ENCODE measurements at places on chromosomes 3 and 15. TPM values are rescaled to one million over a fixed set of nuclear protein-coding genes. Genes with fewer than 3 reads are reported as not detected.

Gene CPOX
- 15.8 TPM for total RNA-seq

Gene ROBO1
- 27.1 TPM for total RNA-seq

Gene ARGFX
- total RNA-seq: not detected

Gene STAC
- 25.3 TPM for total RNA-seq

Gene AGTR1
- 7.8 TPM for total RNA-seq

Gene ETV5
- total RNA-seq: 56.3 TPM

Gene ALPK3
- 21.0 TPM for total RNA-seq

Gene ATP10A
- 31.1 TPM for total RNA-seq

Gene TMCO5A
- total RNA-seq: not detected

Gene MYO5C
- total RNA-seq: 80.0 TPM

GRCh38 chr3:71978150-71978721 lies 193.3 kb upstream of the PROK2 start:
- H3K27ac ChIP-seq: no peak overlapping the region
- H3K27me3 ChIP-seq: peaks cover 7% of the 10 kb centered on the region
- no peak overlapping the region for H3K4me3 ChIP-seq
- H3K36me3 ChIP-seq: no peaks in the 10 kb centered on the region
- no peaks in the 10 kb centered on the region for H3K4me1 ChIP-seq

DNA sequence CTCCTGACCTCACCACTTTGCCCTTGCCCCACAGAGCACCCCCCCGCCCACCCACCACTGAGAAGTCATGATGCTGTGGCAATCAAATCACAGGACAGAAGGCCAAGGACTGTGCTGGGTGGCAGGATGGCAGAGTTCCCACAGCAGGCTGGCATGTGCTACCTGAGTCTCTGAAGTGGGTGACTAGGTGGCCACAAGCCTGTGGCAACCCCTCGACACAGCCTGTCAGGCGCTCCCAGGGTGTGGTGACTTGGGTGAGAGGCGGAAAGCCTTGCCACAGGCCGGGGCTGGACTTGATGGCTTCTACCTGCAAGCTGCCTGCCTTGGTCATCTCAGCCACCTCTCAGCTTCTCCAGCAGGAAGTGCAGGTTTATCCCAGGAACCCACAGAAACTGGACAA lies 15.6 kb upstream of the DUSP7 start:
- peak; percentile 82 for DNase-seq
- no peak overlapping the region for H3K4me3 ChIP-seq
- peak overlapping the region; percentile 75 for H3K27ac ChIP-seq
- H3K4me1 ChIP-seq: peaks cover 31% of the 10 kb centered on the region

DNA sequence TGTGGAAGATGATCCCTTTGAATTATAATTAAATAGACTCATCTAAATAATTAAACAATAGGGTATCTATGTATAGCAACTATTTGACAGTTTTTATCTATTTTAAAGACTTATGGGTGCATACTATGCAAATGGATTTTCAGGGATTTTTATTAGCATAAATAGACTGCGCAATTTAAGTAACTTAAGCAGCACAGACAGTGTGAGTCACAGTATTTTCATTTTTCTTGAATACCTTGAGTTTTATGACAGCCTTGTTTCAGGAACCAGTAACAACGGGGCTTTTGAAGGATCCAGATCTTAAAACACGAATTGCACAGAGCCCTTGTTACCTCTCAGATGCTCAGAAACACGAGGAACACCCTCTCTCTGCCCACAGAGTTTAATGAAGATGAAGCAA lies 175.5 kb upstream of the CD96 start:
- H3K4me1 ChIP-seq: no peaks in the 10 kb centered on the region
- DNase-seq: no peak
- no peaks in the 10 kb centered on the region for H3K36me3 ChIP-seq
- H3K27me3 ChIP-seq: no peaks in the 10 kb centered on the region

- H3K4me1 ChIP-seq: no peaks in the 10 kb centered on the region
- H3K27ac ChIP-seq: no peak overlapping the region
- H3K4me3 ChIP-seq: no peak overlapping the region
Observed at GRCh38 chr3:190673148-190673547, 159.3 kb downstream of the IL1RAP start.

DNA sequence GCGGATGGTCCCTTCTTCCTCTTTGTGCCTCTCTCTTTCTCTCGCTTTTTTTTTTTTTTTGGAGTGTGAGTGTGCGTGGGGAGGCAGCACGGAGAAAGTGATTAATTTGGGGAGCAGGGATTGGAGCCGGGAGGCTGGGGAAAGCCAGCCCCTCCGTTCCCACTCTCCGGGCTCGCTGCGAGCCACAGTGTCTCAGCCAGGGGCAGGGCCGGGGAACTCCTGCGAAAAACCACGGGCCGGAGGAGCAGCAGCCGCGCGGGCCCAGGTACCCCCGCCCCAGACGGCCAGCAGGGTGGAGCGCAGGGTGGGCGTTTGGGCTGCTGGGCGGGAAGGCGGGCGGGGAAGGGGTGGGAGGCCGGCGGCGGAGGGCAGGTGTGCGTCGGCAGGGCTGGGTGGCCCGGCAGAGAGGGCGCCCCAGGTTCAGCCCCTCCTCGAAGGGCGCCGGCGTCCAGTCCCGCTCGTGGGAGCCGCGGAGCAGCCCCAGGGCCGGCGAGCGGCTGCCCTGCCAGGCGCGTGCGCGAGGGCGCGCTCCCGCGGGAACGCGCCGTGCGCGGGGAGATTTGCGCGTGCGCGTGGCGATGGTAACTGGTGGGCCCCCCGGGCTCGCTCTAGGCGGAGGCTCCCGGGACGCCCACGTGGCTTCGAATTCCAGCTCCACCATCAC lies 1.4 kb downstream of the CHL1 start:
- DNase-seq: peak; percentile 45
- H3K4me1 ChIP-seq: no peaks in the 10 kb centered on the region
- H3K27ac ChIP-seq: no peak overlapping the region
- H3K36me3 ChIP-seq: no peaks in the 10 kb centered on the region

DNA sequence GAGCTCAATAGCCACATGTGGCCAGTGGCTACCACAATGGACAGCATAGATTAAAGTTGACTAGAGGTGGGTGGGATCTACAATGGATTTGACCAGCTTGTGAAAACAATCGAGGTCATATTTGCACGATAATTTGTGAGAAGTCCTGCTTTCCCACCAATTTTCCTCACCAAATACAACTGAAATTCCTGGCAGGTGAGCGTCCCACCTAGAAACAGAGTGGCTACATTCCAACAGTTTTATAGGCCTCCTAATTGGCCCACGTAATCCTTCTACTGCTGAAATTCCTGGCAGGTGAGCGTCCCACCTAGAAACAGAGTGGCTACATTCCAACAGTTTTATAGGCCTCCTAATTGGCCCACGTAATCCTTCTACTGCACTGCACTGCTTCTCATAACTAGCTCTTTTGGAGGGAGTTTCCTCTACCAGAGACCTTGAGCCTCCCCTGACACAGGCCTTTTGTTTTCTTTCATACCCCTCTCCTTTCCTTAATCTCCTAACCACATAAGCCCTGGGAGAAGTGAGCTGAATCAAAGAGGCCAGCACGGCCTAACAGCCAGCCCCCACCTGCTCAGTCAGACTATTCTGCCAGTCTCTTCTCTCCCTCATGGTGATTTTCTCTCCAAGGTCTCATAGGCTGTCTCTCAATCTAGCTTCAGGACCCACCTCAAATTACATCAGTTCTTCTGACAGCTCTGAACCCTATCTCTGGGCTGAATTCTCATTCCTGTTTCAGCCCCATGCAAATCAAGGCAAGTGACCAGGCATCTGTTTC lies 80.2 kb downstream of the BFSP2 start:
- H3K27ac ChIP-seq: no peak overlapping the region
- no peak for DNase-seq
- H3K27me3 ChIP-seq: no peaks in the 10 kb centered on the region
- no peaks in the 10 kb centered on the region for H3K36me3 ChIP-seq

DNA sequence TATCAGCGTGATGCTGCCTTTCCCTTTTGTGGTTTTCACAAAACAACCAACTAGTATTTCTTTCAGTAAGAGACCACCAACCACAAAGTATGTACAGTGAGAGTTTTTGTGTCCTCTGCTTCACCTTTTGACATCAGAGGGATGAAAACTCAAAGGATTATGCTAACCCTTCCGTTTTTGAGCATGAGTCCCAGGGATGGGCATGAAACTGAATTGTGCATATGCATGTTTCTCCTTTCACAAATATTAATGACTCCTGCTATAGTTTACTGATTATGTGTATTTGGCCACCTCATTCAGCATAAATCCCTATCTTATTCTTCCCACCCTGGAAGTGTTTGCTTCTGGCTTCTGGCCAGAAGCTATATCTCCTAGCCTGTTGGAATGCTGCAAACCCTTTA lies 59.2 kb downstream of the RSRC1 start:
- H3K27me3 ChIP-seq: no peaks in the 10 kb centered on the region
- H3K27ac ChIP-seq: no peak overlapping the region
- no peak overlapping the region for H3K4me3 ChIP-seq
- no peaks in the 10 kb centered on the region for H3K4me1 ChIP-seq

DNA sequence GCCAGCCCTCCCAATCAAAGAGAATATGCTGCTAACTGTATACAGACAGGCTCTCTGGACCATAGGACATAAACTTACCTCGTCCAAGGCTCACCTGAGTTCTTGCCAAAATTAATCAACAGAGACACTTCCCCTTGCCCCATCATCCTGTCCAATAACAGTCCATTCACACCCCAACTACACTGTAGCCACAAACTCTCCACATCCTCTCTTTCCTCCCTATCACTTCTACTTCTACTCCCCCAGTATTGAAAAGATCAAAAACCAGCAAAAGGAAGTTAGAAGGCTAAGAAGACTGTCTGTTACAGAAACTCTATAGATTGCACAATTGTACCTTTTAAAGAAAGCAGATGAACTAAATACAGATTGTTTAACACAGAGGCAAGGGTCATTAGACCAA lies 133.5 kb upstream of the STT3B start:
- DNase-seq: no peak
- H3K27ac ChIP-seq: no peak overlapping the region
- no peak overlapping the region for H3K4me3 ChIP-seq
- no peaks in the 10 kb centered on the region for H3K36me3 ChIP-seq
- peaks cover 5% of the 10 kb centered on the region for H3K4me1 ChIP-seq
- no peaks in the 10 kb centered on the region for H3K27me3 ChIP-seq

- no peaks in the 10 kb centered on the region for H3K36me3 ChIP-seq
- H3K27ac ChIP-seq: no peak overlapping the region
- no peak for DNase-seq
- H3K27me3 ChIP-seq: no peaks in the 10 kb centered on the region
Observed at GRCh38 chr3:66582721-66583423, 82.0 kb upstream of the LRIG1 start.

DNA sequence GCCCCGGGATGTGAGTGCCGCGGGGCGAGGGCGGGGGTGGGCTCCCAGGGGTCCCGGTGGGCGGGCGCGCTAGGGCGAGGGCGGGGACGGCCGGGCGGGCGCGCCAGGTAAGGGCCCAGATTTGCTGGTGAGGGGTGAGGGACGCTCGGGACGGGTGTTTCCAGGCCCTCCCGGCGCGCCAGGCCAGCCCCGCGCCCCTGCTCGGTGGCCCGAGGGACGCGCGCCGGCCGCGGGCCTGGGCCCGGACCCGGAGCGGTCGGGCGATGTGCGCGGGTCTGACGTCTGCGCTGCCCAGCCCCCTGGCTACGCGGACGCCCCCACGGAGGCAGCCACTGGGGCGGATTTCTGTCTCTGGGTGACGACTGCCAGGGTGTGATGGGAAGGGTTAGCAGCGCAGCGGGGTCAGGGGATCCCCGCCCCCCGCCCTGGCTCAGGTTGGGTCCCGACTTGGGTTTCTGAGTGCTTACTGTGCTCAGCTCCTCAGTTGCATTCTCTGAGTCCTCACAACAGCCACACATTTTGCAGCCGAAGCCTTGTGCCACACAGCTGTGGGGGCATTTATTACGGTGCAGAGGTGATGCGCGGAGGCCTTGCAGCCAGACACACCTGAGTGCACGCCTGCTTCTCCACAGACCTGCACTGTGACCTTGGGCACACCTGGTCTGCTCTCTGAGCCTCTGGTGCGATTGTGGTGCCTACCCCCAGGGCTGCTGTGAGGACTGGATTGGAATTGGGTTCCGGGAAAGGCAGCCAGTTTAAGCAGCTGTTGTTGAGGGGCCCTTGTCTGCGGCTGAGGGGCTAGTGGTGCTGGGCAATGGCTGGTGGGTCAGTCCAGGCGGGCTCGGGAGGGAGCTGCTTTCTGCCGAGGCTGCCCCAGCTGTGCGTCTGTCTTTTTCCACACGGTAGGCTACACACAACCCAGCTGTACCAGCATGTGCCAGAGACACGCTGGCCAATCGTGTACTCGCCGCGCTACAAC lies 523 bp downstream of the HDAC11 start:
- H3K36me3 ChIP-seq: no peaks in the 10 kb centered on the region
- no peaks in the 10 kb centered on the region for H3K27me3 ChIP-seq
- peaks cover 26% of the 10 kb centered on the region for H3K4me1 ChIP-seq
- H3K4me3 ChIP-seq: peak overlapping the region; percentile 89

DNA sequence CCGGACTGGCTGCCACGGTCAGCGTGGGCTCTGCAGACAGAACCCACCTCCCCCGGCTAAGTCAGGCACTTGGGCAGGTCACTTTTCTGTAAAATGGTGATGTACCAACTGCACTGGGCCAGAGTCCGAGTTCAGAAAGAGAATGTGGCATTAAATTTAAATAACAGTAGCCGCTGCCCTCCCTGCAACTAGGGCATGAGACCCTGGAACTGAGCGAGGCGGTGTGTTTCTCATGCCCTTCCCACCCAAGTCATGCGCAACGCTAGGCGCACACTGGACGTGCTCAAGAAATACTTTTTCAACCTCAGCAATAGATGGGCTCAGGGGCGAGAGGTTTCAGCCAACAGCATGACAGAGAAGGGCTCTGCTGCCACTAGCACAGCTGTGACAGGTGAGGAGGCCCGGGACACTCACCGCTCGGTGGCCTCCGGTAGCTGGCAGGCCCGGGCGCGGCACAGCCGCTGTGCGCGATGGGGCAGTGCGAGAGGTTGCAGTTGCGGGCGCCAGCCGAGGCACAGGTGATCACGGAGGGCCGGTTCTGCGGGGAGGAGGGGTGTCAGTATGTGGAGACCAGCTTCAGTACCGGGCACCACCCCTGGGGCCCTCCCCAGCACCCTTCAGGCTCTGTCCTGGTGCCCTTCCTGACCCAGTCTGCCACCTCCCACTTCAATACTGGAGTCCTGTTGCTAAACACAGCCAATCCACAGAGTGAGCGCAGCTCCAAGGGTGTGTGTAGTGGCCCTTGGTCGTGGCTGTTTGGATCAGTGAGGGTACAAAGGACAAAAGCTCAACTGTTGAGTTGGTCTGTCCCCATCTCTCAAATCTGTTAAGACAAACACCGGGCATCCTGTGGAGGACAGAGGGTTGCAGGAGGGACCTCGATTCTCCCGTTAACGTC lies 84.5 kb downstream of the VGLL4 start:
- H3K27me3 ChIP-seq: no peaks in the 10 kb centered on the region
- peaks cover 48% of the 10 kb centered on the region for H3K4me1 ChIP-seq
- peaks cover 64% of the 10 kb centered on the region for H3K36me3 ChIP-seq

DNA sequence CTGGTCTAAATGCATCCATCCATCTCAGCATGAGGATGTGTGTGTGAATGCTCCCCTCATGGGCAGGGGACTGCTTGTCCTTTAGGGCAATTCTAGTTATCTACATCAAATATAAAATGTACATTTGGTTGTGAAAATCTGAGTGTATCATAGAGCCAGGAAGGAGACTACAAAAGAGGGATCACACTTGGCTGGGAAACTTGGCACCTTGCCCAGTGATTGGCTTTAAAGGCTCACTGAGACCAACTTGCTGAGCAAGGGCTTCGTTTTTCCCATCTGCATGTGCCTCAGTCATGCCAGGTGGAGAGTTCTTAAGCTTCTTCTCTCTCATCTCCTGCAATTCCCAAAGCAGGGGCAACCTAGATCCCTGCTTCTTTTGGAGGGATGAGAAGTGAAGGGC lies 5.2 kb downstream of the CAPN3 start:
- no peak for DNase-seq
- H3K36me3 ChIP-seq: peaks cover 15% of the 10 kb centered on the region
- no peaks in the 10 kb centered on the region for H3K27me3 ChIP-seq
- no peak overlapping the region for H3K4me3 ChIP-seq
- H3K27ac ChIP-seq: no peak overlapping the region
- H3K4me1 ChIP-seq: peaks cover 4% of the 10 kb centered on the region

Measured in upper lobe of right lung (tissue), 1 donor.